Left colon (tissue), 2 donors: ENCODE measurements at places on chromosomes 7 and 10. TPM values are rescaled to one million over a fixed set of nuclear protein-coding genes. Genes with fewer than 3 reads are reported as not detected.

The ANK3 gene
- 95.4 TPM for total RNA-seq

The CFTR gene
- total RNA-seq = 133 TPM

The RAMP3 gene
- total RNA-seq = 8.8 TPM

The ACHE gene
- 29.2 TPM for total RNA-seq

The SPDYE9 gene
- total RNA-seq = not detected

The VIPR2 gene
- total RNA-seq = 0.55 TPM

The TIMM23 gene
- 50.3 TPM for total RNA-seq

The DKK1 gene
- total RNA-seq = 3.2 TPM

The CRPPA gene
- total RNA-seq = 2.6 TPM

The CDHR1 gene
- total RNA-seq = 127 TPM

The PRKCQ gene
- 0.89 TPM for total RNA-seq

The SFMBT2 gene
- total RNA-seq = 3.4 TPM

The ABCA13 gene
- total RNA-seq = 0.76 TPM

The INTS15 gene
- total RNA-seq = 24.4 TPM

The TMEM196 gene
- not detected for total RNA-seq

The GDF2 gene
- total RNA-seq = not detected

The EIF5AL1 gene
- total RNA-seq = 0.53 TPM

The TRPV5 gene
- total RNA-seq = not detected

The CYP3A4 gene
- total RNA-seq = 12.9 TPM

The CCDC3 gene
- 1.0 TPM for total RNA-seq

The TMEM176B gene
- total RNA-seq = 355 TPM

The SEC31B gene
- total RNA-seq = 15.3 TPM

The HMX3 gene
- total RNA-seq = 1.2 TPM

The EZH2 gene
- total RNA-seq = 9.3 TPM
